NCI-H69 (cell line): ENCODE measurements at places on chromosomes 1 and 21.

- DNase-seq, result no peak
Observed at GRCh38 chr1:52343979-52344378, 22.0 kb downstream of the CC2D1B start.

GRCh38 chr21:26473471-26473870, 99.6 kb downstream of the CYYR1 start:
- no peak for DNase-seq

DNA sequence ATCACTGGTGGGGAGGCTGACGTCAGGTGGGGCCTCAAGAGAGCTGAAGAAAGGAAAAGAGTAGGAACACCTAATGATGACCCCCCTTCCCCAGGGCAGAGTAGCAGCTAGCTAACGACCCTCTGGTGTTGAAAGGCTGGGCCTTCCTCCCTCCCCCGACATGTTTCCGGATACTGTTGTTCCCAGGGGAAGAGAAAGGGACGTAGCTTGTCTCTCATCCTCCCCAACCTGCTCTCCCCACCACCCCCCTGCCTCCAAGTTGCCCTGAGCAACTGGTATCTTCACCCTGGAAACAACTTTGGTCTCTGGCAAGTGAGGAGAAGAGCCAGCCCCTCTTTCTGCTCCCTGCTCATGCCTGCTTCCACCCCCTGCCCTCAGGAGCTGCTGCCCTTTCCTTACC, 2.4 kb downstream of the SEMA6C start:
- DNase-seq, result peak; percentile 57

DNA sequence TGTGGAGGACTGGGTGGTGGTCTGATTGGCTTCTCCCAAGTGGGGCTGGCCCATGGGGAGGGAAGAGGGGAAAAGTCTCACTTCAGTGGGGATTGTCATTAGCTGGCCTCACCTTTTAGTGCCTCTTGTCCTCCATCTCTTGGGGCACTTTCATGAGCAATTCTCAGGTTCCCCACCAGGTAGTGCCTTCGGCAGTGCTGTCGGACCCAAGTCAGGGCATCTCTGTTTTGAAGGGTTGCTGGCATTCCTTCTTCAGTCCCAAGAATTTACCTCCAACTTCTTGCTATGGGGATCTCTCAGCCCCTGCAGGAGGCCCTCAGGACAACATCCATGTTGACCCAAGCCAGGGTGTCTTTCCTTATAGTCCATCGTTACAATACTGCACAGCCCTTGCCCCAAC, 54.7 kb upstream of the F3 start:
- no peak for DNase-seq

DNA sequence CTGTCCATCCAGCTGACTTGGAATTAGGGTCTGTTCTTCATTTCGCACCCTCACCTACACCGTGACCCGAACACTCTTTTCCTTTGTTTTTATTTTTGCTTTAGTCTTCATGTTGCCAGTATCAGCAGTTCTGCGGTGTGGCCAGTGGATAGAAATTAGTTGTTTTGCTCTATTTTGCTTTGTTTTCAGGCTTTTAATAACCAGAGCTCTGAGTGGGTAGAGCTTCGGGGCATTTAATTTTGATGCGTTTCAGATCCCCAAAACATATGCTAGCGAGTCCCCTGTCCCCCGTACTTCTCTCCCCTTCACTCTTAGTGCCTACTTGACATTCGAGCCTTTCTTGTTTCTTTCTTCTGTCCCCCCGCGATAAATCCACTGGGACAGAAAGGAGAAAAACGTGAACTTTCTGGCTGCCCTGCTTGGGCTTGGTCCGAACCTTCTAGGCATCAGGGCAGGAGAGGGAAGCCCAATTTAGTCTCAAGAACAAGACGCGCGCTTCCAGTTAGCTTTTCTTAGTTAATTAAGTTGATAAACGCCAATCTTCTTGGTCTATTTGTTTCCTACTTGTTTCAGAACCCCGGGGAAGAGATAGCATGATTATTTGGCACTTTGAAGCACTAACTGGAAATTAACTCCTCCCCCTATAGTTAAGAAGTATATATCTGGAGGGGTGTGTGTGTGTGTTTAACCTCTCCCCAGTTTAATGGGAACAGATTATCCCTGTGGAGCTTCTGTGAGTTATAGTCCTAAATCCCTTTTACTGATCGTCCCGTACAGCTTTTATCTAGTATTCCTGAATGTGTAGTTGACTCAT, 839 bp downstream of the SWT1 start:
- peak; percentile 68 for DNase-seq

DNA sequence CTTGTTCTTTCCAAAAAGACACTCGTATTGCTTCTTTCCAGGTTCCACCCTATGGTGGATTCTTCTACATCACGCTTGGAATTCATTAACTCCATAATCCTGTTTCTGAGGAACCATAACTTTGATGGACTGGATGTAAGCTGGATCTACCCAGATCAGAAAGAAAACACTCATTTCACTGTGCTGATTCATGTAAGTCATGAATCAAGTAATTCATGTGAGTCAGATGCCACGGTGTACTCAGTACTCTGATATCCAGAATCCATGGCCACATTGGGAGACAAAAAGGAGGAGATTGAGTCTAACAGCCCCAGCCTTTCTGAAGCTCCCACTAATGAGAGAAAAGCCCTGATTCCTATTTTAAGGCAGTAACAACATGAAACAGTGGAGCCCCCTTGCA, 7.4 kb downstream of the CHI3L2 start:
- no peak for DNase-seq

- no peak for DNase-seq
Observed at GRCh38 chr1:119797606-119798005, 13.7 kb downstream of the REG4 start.

DNA sequence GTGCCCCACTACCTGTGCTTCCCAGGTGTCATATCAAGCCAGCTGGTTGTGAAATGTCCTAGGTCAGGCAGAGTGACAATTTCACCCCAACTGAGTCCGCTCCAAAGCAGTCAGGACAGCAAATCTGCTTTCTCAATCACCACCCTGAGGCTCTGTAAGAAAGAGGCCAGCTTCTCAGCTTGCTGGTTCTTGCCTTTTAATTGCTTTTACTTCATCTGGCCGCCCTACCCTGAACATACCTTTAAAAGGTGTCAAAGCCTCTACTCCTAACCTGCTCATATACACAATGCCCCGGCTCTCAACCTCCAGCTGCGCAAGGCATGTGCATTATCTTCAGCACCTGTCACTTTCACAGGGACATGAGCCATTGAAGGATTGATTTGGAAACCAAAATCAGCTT, 581.6 kb downstream of the NPHP4 start:
- no peak for DNase-seq

GRCh38 chr1:42752284-42752683, 12.2 kb upstream of the CLDN19 start:
- DNase-seq, result no peak

DNA sequence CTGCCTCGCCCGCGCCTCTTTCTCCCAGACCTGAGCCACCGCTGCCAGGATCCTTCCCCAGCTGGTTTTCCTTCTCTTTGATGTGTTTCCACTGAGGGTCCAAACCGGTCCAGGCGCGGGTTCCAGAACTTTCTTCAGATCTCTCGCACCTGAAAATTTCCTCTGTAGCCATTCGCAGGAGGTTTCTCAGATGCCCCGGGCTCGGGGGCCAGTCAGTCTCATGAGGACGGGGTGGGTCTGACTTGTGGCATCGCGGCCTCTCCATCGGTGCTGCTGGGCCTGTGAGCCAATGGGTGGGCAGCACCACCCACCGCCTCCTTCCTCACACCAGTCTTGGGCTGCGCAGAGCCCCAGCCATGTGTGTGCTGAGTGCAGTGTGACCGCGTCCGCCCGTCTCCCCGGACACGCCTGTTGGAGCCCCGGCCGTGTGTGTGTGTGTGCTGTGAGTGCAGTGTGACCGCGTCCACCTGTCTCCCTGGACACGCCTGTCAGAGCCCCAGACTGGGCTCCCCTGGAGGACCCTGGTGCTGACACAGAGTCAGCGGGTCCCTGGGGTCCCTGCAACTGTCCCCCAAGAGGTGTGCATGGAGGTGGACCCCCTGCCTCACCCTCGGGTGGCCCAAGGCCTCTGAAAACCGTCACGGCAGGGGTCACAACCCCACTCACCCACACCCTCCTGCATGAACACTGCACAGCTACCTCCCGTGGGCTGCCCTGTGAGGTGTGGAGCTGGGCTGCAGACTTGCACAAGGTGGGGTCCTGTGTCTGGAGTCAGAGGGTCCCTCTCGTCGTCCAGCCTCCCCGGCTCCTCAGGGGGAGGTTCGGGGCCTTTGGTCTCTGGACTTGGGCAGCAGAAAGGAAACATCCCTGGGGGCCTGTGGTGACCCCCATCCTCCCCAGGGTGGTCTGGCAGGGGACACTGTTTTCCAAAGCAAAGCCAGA, 20.2 kb downstream of the COL18A1 start:
- DNase-seq, result no peak

DNA sequence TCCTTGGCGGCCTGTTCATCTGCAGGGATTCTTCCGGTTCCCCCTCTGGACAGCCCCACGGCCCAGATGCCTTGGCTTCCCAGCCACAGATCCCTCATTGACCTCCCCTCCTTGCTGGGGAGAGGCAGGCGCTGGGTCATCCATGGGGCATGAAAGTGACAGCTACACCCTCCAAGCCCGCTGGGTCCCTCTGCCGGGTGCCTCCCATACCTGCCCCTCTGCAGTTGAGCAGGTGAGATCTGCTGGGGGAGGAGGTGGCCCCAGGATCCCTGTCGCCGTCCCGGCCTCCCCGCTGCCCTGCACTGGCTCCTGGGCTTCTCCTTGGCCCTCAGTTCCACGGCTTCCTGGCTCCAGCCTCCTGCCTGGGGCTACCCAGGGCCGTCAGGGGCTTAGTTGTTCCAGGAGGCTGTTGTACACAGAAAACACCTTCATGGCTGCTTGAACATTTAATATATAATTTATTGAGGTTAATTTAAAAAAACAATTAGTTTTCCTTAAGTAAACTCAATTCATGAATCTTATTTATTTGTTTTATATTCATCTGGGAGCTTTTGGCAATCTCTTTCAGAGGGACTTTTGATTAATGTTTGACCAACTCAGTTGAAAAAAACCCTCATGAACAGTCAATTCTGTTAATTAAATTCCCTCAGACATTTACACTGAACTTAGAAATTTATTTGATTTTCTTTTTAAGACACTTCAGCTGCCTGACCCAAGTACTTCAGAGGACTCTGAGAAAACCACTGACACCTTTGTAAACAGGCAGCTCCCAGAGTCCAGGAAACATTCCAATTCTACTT, 67.6 kb upstream of the ABCG1 start:
- peak; percentile 20 for DNase-seq

DNA sequence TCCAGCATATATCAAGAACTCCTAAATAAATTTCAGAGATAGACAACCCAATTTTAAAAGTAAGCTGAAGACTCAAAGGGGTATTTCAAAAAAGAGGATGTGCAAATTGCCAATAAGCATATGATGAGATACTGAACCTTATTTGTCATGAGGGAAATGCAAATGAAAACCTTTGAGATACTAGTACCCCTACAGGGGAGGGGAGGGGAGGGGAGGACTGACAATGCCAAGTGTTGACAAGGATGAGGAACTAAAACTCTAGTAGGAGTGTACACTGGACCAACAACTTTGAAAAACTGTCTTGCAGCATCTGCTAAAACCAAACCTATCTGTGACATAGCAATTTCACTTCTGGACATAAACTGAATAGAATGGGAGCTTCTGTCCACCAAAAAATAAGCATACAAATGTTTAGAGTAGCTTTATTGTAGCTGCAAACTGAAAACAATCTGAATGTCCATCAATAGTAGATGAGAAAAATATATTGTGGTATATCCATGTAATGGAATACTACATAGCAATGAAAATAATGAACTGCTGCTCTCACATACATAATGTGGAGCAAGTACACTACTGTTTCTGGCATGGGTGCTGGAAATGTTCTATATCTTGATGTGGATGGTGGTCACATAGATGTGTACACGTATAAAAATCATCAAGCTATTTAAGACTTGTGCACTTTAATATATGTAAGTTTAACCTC, 57.2 kb downstream of the CDK18 start:
- DNase-seq, result no peak

- no peak for DNase-seq
Observed at GRCh38 chr1:81242103-81242502, 558.6 kb upstream of the ADGRL2 start.

DNA sequence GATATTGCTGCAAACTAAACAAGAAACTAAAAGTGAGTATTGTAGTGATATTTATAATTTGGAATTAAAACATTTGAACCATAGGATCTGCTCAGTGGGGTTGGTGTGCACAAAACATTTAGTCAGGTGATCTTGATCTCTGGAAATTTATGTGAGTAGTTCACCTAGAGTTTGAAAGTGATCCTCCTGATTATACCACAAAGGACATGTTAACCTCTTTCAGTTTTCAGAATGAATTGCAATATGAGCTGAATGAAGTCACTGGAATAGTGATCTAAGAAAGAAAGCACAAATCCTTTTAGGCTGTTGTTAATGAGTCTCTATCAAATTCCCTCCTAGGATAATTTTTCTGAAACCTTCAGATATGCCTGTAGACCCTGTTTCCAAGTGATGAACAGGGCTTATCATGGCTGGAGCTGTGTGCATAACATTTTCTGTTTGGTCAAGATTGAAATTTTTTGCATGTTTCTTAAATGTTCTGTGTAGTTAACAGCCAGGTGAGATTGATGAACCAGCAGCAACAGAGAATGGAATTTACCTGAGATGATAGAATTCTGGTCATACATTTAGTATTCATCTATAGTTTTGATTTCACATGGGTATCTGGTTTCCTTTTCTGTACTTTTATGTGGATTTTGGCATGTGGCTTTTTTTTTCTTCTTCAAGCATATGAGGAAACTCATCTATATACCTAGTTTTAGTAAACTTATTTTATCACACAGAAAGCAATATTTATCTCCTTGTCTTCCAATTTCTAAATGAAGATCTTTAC, 25.5 kb downstream of the CDC14A start:
- no peak for DNase-seq

- no peak for DNase-seq
Observed at GRCh38 chr1:52677076-52677806, 20.9 kb downstream of the COA7 start.

DNA sequence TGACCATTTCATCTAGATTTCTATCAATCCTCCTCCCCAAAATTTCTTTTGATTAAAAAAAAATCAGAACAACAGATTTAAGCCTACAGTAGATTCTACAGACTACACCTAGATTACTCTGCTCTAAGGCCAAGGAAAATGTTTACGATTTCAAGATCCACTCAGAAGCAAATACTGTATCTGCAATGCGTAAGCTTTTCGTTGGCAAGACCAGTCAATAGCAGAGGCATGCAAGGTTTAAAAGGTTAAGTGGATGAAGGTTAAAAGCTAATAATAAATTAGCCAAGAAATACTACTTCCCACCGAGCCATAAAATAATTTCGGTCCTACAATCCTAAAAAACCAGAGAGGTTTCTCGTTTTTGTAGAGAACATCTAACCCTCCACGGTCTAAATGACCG, 1.3 kb downstream of the CLSTN1 start:
- DNase-seq, result no peak

- DNase-seq, result no peak
Observed at GRCh38 chr1:111015222-111015621, 51.5 kb upstream of the LRIF1 start.

- DNase-seq, result peak; percentile 85
Observed at GRCh38 chr1:30637183-30637980, 86.0 kb downstream of the MATN1 start.

- no peak for DNase-seq
Observed at GRCh38 chr1:30257322-30257721, 466.1 kb downstream of the MATN1 start.

GRCh38 chr1:196183941-196184340, 424.3 kb downstream of the KCNT2 start:
- no peak for DNase-seq

GRCh38 chr1:244801246-244801645, 34.2 kb upstream of the COX20 start:
- peak; percentile 80 for DNase-seq
